ENCODE measurements at places on chromosomes 1 and 21.

DNA sequence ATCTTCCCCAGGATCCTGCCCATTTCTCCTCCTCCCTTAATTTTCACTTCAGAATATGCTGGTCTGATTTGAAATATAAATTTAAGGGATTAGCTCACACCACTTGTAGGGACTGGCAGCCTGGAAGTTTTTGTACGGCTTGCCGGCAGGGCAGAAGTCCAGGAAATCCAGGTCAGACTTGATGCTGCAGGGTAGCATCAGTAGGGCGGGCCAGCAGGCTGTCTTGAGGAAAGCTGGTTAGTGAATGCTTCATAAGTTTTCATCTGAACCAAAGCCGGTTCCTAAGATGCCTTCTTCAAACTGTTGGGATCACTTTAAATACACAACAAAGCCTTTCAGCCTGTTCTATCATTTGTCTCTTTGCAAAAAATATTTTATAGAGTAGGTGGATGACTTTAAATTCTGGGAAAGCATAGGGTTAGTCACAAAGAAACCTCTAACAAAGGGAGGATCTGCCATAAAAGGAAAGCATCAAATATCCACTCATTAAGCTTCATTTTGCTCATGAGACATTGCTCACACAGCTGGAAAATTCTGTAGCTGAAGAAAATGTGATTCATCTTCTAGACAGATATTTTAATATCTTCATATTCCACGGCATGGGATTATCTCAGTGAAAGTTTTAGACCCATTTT lies 90.7 kb upstream of the GFI1 start:
- no peak for DNase-seq

GRCh38 chr1:65308781-65309303 lies 501 bp upstream of the DNAJC6 start:
- DNase-seq = no peak

GRCh38 chr1:241706967-241707366 lies 54.9 kb downstream of the WDR64 start:
- DNase-seq = no peak

DNA sequence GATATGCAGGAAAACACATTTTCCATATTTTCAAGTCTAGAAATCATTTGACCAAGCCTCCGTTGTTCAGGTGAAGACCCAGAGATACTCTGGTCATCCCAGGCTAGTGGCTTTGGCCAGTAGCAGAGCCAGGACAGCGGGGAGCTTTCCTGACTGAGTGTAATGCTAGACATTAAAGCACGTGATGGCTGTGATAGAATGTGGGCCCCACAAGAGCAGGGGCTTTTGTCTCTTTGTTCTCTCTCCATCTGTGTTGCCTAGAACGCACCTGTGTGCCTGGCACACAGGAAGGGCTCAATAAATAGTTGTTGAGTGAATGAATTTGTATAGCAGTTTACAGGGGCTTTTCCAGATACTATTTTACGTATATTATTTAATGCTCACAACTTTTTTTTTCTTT lies 9.0 kb upstream of the CORT start:
- no peak for DNase-seq

DNA sequence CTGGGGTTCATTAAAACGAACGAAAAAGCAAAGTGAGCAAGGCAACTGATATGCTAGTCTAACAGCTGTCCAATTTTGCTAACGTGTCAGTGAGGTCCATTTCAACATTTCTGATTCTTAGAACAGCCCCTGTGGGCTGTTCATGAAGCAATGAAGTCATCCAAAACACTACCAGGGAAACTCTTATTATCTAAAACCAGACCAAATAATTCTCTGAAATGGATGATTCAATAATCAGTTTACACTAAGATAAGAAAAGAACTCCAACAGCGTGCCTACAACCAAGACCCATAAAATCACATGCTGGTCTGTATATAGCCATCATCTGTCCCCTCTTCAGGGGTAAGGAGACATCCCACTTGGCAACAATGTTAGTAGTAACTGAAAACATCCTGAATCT lies 122.7 kb downstream of the TGFBR3 start:
- DNase-seq = no peak

- DNase-seq = no peak
Measured at GRCh38 chr1:31828341-31828740, 12.5 kb upstream of the SPOCD1 start.

DNA sequence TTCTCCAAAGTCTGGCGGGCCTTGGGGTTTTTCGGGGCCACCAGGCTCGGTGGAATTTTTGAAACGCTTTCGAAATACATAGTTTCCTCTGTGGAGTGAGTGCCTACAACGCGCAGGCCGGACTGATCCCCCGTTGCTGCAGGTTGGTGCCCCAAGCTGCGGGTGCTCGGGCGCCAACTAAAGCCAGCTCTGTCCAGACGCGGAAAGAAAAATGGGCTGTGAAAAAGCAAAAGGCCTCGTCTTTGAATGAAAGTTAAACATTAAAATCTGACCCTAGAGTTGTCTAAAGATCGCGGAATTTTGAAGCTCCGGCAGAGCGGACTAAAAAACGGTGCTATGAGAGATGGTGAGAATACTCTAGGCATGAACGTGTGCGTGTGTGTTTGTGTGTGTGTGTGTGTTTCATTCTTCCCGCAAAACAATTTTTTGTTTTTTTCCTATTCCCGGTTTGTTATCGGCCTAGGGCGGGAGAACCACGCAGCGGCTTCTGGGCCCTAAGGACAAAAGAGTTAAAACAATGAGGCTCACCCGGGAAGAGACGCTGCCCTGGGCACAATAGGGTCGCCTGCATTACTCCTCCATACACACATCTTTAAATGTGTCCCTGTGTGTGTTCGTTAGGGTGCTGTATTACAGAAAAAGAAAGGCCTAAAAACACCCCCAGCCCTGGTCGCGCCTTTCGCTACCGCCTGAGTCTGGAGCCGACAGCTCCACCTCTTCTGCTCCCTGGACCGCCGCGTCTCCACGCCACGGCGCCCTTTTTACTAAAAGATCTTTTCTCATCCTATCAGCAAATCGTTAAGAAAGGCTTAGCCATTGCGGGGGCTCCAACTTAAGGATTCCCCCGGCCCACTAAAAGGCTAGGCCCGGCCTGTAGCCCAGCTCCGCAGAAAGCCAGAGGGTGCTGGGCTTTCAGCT lies 3.2 kb downstream of the TBX15 start:
- DNase-seq = no peak

DNA sequence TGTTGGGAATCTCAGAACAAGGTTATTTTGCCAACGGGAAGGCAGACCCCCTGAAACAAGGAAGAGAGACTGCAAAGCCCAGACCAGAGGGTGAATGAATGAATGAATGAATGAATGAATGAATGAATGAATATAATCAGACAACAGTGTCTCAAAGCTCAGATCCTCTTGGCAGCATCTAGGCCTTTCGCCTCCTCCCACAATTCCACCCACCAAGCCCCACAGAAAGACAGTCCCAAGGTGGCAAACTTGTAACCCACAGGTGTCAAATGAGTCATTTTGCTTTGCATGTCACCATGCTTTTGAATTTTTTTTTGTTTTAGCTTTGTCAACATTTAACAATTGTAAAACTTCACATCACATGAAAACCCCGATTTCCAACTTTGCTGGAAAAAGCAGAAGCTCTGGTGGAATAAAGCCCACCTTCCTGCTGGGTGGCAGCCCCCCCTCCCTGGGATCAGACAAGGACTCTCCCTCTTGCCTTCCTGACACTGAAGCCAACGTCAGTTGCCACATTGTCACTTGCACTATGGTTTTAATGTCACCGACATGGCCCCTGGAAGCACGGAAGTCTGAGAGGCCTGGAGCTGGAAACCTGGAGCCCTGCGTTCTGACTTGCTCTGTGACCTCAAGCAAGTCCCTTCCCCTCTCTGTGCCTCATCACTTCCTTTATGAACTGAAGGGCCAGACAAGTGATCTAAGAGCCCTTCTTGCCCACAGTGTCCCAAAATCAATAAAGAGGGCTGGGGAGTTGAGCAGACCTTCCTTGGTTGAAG lies 134.6 kb upstream of the RUNX3 start:
- no peak for DNase-seq
